Stimulated activated CD4-positive, alpha-beta T cell treated with anti-CD3 and anti-CD28 coated beads, Interleukin-2, amount 100 ng/mL, for 24 hours (primary cell): ENCODE measurements at places on chromosomes 5 and 9.

DNA sequence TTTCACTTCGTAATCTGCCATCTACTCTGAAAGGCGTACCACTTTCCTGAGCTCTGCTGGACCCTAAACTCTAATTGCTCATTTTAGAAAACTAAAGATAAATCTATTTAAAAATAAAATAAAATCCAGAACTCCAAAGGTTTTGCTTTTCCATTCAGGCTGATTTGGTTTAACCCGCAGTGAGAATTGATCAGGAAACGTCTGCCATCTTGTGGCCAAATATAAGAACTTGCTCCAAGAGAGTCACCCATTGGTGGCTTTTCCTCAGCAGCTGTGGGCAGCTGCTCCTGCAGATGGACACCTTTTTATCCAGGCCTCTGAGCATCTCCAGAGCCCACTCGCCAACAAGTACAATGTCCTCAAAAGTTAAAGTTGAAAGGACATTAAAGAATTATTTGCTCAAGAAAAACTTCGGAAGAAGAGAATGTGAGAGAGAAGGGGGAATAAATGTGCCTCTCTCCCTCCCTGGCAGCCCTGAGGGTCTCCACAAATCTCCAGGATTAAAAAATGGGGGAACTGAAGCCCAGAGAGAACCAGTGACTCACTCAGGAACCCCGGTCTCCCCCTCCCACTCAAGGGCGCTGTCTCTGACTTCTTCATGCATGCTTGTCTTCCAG, 4.1 kb downstream of the SAXO1 start:
- DNase-seq, result no peak

GRCh38 chr9:137709411-137710101, 90.8 kb downstream of the EHMT1 start:
- no peak for DNase-seq

DNA sequence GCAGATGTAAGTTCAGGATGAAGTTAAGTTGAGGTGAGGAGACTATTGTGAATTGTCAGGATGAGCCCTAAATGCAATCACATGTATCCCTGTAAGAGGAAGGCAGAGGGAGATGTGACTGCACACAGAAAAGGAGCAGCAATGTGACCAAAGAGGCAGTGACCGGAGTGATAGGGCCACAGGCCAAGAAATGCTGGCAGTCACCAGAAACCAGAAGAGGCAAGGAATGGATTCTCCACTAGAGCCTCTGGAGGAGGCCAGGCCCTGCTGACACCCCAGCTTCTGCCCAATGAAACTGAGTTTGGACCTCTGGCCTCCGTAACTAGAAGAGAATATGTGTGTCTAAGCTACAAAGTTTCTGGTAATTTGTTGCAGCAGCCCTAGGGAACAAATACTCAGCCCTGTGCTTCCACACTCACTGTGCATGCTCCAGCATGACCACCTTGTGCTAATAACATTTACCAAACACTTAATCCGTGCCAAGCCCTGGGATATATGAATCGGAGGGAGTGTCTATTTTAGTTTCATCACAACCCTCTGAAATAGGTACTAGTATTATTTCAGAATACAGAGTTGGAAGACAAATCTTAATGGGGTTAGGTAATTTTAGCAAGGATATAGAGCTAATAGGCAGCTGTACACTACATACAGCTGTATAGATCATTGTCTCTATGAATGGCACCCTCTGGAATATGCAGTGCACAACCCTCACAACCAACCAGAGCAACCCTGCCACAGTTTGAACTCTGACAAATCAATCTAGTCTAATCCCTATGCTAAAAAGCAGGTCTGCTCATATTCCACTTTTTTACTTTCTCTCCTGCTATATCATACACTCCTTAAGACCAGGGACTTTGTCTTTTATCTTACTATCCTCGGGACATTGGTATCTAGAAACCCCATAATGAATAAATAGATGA, 7.8 kb upstream of the GPX8 start:
- DNase-seq, result no peak

DNA sequence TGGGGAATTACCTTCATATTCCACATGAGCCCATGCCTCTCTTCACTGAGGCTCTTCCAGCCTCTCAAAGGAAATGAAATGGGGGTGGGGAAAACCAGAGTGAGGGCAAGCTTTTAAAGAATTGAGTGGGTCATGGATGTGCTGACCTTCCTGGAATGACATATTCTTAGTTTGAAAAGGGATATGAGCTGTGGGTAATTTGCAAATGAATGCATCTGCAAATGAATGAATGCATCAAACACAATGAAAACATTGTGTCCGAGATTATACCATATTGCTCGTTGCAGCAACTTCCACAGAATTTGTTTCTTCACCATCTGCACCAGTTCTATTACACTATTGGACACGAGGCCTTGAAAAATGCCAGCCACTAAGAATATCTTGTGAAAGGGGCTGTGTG, 198.6 kb upstream of the CDH6 start:
- DNase-seq, result no peak

DNA sequence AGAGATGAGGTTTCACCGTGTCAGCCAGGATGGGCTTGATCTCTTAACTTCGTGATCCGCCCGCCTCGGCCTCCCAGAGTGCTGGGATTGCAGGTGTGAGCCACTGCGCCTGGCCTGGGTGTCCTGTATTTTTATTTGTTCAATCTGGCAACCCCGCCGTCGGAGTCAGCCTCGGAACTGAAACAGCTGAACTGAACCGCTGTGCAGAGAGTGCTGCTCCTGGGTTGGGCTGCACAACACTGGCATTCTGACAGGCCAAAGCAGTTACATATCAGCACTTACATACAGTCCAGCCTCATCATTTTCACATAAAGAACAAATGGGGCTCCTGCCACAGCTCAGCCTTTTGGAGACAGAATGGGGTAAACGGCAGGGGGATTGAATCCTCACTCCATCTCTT, 185.6 kb downstream of the C9orf50 start:
- no peak for DNase-seq

GRCh38 chr5:139767960-139768359, 27.6 kb upstream of the PSD2 start:
- DNase-seq, result no peak

DNA sequence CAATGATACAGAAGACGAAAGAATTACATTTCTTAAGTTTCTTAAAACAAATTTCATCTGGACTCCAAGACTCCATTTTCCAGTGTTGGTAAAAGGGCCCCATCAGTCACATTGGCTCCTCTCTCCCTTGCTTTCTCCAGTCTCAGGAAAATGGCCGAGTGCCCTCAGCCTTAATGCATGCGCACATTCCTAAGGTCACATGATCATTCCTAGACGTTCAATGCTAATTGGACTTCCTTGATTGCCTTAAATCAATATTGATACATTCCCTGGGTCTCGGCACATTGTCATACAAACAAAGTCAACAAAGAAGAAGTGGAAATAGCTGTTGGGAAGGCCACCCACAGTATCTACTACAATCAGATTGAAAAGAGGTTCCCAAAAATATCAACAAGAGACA, 413.6 kb upstream of the GRAMD2B start:
- no peak for DNase-seq

GRCh38 chr9:80376180-80376579, 804.4 kb downstream of the TLE4 start:
- DNase-seq, result no peak

- no peak for DNase-seq
Measured at GRCh38 chr9:38527503-38527902, 92.9 kb downstream of the ANKRD18A start.
